Astrocyte of the cerebellum (primary cell): ENCODE measurements at places on chromosomes 5 and 9.
A peak's percentile ranks its signal among the peaks of the same experiment; 100 is the strongest.

GRCh38 chr5:114467729-114468128 lies 105.9 kb downstream of the KCNN2 start:
- DNase-seq, result no peak

DNA sequence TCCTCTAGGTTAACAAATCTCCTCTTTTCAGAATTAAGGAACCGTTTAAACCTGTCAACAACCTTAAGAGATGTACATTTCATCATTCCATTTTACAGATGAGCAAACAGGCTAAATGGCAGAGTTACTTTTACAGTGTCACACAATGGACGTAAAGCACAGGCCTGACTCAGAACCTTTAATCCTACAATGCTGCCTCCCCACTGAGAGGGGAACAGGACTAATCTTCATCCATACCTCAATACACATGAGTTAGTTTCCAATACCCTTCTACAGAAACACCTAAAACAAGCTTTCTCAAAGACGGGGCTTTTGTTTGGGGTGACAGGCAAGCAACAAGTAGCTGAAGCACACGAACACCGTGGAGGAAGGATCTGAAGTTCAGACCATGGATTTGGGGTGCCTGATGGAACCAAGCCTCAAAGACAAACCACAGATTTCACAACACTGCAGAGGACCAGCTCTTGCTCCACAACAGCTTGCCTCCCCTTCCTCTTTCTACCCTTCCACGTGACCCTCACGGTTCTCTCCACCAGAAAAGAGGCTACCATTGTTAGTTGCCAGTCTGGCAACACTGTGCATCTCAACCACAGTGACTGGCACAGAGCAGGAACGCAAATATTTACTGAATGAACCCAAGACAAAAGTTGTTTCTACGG lies 1.8 kb downstream of the RNF130 start:
- DNase-seq, result no peak

- DNase-seq, result no peak
These were observed 65.6 kb downstream of the FOCAD start for GRCh38 chr9:20749496-20750198.

DNA sequence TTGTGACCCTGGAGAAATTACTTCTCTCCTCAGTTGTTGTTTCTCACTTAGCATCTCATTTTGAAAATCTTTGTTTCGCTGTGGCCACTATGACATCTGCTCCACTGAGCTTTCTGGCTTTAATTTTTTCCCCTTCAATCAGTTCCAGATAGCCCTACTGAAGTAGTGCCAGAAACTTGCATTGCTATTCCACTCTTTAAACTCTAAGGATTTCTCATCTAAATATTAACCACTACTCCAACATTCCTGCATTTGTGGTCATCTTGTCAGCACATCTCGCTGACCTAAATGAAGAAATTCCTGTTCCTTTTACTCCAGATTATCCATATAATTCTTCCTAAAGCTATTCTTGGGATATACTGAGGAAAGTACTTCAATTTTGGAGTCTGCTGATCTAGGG lies 15.3 kb upstream of the NOL6 start:
- DNase-seq, result peak; percentile 36

- DNase-seq, result no peak
These were observed 440.0 kb downstream of the ENC1 start for GRCh38 chr5:74200560-74200959.

DNA sequence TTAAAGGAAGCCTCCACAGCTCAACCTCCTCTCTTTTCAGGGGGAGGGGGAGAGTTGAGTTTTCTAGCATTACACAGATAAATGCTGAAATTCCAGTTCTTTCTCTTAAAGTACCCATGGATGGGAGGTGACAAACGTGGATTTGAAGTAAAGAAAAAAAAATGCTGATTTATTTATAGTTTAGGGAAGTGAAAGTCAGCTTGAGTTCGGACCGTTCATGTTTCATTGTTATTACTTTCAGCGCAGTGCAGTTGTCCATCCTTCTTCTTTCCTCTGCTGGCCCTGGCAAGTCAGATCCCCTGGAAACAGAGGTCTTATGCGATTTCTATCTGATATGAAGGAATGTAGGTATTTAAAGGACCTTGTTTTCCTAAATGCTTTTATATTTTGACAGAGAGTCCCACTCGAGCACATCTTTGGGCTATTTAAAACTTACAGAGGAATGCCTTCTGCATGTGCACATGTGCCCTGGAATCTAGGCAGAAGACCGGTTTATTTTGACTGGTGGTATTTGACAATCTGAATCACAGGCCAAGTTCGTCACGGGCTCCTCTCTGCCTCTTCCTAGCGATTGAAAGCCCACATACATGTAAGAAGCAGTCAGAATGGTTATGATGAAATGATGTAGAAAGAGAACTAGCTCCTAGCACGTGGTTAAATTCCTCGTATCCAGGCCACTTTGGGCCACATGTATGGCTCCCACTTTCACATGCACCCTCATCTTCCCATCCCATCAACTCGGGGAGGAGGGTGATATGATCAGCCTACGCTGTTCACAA lies 385.2 kb upstream of the KLF4 start:
- DNase-seq, result no peak

DNA sequence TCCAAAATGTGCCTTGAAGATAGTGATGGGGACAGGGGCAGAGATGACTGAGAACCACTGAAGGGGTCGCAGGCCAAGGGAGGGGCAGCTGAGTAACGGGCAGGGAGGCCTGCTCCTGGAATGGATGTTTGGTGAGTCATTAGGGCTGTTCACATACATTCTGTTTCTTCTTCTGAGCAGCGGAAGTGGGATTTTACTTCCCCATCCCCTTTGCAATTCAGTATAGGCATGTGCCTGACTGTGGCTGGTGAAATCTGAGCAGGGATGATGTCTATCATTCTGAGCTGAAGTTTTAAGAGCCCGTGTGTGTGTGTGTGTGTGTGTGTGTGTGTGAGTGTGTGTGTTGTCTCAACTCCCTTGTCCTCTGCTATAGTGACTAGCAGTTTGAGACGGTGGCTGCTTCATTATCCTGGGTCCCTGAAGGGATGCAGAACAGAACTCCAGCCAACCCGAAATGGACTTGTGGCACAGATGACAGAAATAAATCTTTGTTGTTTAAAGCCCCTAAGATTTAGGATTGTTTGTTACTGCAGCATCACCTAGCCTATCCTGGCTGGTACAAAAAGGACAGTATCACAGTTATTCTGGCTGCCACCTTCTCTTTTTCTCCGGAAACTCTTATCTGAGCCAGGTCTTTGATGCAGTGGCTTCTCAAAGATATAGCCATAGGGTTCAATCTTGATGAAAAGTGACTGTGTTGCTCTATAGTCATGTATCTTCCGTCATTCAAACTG lies 29.2 kb upstream of the TGFBI start:
- DNase-seq, result no peak

GRCh38 chr5:60851626-60852025 lies 7.6 kb upstream of the ELOVL7 start:
- no peak for DNase-seq

GRCh38 chr5:129077433-129078075 lies 17.0 kb upstream of the ISOC1 start:
- DNase-seq, result no peak

DNA sequence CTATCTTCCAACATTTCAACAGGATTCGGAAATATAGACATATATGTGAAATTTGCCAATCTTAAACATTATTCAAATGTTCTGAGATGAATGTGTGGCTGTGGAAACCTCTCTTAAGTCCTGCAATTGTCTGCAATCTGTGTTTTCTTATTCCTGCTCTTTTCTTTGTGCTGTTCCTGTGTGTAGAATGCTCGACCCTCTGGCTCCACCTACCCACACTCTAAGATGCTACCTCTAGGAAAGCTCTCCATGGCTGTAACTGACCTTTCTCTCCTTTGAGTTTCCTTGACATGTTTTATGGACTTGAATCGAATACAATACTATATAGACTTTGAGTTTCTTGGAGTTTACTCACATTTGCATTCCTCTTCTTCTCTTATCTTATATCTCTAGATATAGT lies 120.6 kb upstream of the ASTN2 start:
- no peak for DNase-seq

DNA sequence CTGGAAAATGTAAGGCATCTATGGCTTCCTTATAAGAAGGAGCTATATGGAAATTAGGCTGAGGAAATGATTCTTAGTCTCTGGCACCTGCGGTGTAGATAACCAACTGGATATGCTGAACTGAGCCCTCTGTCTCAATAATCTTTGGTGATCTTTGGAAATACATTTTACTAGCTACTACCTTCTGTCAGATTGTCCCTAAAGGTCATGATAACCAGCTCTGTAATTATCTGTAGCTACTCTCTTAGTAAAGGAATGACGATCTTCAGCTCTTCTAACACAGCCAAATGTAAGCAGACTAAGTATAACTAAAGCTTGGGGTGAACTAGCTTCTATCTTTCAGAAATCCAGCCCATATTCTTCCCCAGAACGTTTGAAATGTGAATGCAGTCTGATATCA lies 124.9 kb upstream of the GRHPR start:
- DNase-seq, result no peak

DNA sequence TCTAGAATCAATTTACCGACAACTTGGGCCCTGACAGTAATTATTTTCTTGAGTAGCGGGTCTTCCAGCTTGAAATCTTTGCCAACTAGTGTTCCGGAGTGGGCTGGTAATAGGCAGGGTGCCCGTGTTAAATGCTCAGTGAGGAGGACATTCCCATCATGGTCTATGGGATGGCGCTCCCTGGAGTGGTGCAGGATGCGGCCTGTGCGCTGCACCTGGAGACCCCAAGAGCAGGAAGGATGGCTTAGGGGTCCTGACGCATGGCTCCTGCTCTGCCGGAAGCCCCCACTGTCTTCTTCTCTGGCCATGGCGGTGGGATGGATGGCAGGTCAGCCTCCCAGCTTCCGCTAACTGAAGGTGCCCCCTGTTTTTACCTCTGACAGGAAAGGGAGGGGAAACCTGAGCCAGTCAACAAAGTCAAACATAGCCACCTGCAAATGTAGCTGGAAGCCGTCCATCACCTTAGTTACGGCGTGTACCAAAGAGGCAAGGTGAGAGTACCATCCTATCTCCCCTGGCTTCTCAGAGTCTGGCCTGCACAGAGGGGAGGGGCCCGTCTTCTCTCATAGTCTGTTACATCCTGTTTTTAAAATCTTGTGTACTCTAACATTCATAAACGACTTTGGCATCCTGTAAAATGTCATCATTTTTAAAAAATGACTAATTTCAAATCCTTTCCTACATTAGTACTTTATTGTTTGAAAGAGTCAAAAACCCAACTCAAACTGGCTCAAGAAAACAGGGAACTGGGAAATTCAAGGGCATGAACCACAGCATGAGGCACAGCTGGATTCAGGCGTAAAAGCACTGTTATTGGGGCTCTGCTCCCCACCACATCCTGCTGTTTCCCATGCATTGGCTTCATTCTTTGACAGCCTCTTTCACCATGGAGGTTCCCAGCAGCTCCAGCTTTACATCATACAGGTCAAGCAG lies 28.5 kb upstream of the UNC5A start:
- DNase-seq, result no peak
